GM23248 (cell line): ENCODE measurements at places on chromosomes 3 and 15. TPM values are rescaled to one million over a fixed set of nuclear protein-coding genes. Genes with fewer than 3 reads are reported as not detected.
A peak's percentile ranks its signal among the peaks of the same experiment; 100 is the strongest.

DNA sequence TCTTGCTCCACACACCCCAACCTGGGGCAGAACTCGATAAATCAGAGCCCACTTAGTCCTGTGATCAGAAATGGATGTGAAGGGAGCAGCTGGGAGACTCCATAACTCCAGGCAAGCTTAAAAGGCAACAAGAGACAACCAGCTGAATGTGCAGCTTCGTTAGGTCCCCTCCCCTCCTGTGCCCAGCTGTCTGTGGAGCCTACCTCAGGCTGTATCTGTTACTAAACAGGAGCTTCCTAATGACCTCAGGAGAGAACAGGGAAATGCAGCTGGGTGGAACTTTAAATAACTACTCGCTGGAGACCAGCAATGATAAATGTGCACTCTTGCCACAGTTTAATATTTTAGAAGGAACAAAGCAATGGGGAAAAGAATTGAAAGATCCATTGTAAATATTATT is 25.9 kb downstream of the SLC9A9 start:
- DNase-seq = no peak

The AADACL2 gene
- not detected in 2 replicates for total RNA-seq

- DNase-seq = no peak
Observed at GRCh38 chr3:15528854-15529537, 7.5 kb upstream of the COLQ start.

- no peak for DNase-seq
Observed at GRCh38 chr15:79582650-79583049, 150.5 kb downstream of the MINAR1 start.

- peak; percentile 52 for DNase-seq
Observed at GRCh38 chr15:92707880-92708551, 52.4 kb upstream of the FAM174B start.

DNA sequence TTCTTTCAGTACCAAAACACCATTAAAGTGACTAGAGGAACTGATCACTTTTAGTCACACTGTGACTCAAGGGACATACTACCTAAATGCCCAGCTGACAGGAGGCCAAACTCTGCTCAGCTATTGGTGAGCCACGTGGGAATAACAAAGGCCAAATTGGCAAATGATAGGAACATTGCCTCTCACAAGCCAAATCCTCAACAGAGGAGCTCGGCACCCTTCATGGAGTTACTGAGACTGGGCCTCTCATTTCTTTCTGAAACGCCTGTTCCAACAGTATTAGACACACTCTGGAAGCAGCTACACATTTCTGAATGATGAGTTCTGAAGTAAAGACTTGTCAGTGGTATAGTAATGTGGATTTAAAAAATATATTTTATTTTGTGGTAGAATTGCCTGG is 166.0 kb upstream of the COL8A1 start:
- DNase-seq = peak; percentile 48

The HYAL2 gene
- 47.8 and 48.0 TPM in 2 replicates for total RNA-seq

The CAMK2N2 gene
- total RNA-seq = 0.11 TPM in 1 of 2 replicates, not detected in the other

- DNase-seq = no peak
Observed at GRCh38 chr3:141784531-141784930, 21.3 kb downstream of the GRK7 start.

DNA sequence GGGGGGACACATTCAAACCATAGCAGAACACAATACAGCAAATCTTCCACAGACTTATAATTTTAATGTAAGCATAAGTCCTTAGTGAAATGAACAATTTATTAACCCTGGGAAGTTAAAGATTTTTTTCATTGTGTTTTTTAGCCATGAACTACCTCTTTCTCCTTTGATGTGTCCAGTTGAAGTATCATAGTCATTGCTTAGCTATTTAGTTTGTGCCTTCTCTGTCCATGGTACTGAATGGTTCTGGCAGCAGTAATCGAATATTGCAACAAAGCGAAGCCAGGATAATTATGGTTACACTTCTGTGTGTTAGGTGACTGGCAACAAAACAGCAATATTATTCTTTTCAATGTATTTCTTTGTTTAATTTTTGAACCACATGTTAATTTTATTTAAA is 403.0 kb upstream of the ONECUT1 start:
- peak; percentile 28 for DNase-seq

The CCR9 gene
- total RNA-seq = not detected in 2 replicates

DNA sequence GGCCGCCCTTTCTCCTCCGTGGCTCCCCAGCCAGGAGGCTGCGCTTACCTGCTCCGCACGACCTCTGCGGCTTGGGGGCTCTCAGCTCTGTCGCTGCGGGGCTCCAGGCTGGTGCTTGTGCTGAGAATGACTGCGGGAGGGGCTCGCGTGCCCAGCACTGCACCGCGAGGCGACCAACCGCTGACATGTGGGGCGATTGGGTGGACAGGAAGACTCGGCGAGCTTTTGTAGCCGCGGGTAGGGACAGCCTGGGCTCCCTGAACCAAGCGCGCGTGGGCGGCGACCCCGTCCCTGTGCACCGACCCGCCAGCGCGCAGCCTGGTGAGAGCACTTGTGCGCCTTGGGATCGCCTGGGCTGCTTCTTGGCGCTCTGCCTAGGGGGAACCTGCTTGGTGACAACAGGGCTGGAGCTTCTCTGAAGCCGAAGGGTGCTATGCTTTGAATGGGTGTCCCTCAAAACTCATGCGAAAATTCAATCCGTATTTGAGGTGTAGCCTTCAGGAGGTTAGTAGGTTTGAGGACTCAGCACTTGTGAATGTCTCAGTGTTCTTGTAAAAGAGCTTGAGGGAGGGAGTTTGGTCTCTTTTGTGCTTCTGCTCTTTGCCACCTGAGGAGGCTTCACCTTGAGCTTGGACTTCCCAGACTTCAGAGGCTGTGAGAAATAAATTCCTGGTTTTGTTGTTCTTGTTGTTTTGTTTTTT is 50.4 kb downstream of the IL12A start:
- peak; percentile 56 for DNase-seq

- peak; percentile 73 for DNase-seq
Observed at GRCh38 chr15:79380755-79381497, 51.2 kb upstream of the MINAR1 start.

The GNAT1 gene
- total RNA-seq = not detected in 2 replicates

The CADM2 gene
- total RNA-seq = not detected in 2 replicates

The ZNF445 gene
- total RNA-seq = 5.9 and 6.8 TPM in 2 replicates

DNA sequence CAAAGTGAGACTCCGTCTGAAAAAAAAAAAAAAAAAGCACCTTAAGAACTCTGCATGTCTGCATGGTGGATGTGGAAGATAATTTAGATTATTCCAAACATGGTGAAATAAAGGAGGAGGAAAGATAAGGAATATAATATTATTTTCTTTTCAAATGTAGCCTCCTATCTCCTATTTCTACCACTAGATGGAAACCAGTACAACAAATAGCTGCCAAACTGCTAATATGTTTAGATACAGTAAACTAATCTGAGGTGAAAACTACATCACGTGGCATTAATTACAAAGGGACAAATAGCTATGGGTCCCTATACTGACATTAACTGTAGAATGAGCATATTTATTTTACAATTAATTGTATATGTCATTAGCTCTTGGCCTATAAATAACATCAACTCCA is 197.8 kb downstream of the TBC1D5 start:
- DNase-seq = peak; percentile 48

The HGD gene
- not detected in 2 replicates for total RNA-seq

DNA sequence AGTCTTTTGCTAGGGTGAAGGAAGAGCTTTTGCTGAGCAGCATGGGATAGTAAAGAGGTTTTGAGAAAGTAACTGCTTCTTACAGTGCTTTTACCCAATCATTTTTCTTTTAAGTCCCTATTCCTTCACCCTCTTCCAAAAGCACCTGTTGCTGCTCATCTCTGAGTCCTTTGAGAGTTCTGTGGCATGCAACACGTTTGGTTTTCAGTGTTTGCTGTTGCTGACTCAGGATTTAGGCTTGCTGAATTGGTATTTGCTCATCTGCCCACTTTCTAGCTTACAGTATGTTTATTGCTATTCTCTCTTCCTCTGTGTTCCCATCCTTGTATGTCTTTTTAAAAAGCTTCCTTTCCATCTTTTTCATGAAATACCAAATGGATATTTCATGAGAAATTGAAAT is 55.9 kb upstream of the THRB start:
- peak; percentile 57 for DNase-seq

DNA sequence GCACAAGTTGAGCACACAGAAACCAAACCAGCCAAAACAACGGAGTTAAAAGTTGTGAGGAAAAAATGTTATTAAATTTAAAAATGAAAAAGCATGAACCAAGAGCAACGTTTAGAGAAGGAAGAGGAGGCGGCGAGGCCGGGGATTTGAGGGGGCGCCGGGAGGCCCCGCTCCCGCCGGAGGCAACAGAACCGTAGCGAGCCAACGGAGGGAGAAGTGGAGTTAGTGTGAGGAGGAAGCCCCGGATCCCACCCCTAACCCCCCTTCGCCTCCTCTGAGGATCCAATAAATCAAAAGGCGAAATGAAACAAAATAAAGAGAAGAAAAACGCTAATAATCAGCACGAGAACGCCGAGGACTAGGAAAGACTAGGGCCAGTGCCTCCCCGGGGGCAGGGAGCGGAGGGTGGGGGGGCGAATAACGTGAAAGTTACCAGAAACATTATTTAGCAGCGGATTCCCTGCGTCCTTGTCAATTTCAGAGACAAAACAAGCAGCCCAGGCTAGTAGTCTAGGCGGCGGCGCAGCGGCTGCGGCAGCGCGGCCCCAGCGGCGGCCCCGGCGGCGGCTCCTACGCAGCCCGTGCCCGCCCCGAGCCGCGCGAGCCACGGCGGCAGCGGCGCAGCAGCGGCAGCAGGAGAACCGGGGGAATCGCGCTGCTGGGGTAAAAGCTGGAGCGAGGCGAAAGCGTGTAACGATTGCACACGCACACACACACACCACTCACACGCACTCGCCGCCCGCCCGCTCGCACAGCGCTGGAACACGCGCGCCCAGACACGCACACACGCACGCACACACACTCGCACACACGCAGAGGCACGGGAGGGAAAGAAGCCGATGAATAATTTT is 1.7 kb downstream of the MEIS2 start:
- peak; percentile 81 for DNase-seq

The FMN1 gene
- 2.0 and 2.2 TPM in 2 replicates for total RNA-seq

The CLDN16 gene
- total RNA-seq = 0.11 TPM in 1 of 2 replicates, not detected in the other

DNA sequence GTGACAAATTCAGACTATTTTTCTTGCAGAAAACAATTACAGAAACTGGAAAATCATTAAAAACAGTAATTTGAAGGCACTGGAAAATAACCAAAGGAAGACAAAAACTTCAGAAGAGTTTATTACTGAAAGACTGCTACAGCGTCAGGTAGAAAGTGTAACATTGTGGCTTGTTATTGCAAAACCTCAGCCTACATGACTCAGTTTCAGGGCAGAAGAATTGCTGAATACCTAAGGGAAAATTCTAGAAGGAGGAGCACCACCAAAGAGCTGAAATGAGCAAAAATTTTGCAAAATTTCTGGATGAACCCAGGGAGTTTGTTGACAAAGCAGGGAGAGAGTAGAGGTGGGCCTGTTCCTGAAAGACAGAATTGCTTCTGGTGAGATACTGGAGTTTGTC is 219.6 kb downstream of the C3orf38 start:
- no peak for DNase-seq

The PIGZ gene
- 3.9 and 5.7 TPM in 2 replicates for total RNA-seq

DNA sequence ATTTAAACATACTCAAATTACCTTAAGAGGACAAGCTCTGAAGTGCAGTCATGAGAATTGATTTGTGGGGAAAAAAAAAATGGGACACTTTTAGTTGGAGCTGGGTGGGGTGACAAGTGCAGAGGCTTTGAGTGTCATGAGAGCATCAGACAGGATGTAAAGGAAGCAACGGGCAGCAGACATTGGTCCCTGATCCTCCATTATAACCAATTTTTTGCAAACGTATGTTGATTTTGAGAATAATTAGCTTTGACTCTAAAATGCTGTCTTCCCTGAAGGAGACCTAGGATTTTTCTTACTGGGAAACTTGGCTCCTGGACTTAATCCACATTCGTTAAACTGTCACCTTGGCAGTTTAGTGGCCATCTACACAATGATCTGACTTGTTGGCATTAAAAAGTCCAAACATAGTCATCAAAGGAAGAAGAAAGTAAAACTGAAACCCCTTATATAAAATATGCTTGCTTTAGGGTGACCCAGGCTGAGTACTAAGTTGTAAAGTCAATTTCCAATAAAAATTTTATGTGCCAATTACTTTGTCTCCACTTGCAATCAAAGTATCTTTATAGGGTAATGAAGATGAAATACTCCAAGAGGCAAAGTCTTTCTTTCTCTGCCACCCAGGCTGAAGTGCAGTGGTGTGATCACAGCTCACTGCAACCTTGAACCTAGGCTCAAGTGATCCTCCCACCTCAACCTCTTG is 45.6 kb downstream of the BCL2L10 start:
- no peak for DNase-seq

DNA sequence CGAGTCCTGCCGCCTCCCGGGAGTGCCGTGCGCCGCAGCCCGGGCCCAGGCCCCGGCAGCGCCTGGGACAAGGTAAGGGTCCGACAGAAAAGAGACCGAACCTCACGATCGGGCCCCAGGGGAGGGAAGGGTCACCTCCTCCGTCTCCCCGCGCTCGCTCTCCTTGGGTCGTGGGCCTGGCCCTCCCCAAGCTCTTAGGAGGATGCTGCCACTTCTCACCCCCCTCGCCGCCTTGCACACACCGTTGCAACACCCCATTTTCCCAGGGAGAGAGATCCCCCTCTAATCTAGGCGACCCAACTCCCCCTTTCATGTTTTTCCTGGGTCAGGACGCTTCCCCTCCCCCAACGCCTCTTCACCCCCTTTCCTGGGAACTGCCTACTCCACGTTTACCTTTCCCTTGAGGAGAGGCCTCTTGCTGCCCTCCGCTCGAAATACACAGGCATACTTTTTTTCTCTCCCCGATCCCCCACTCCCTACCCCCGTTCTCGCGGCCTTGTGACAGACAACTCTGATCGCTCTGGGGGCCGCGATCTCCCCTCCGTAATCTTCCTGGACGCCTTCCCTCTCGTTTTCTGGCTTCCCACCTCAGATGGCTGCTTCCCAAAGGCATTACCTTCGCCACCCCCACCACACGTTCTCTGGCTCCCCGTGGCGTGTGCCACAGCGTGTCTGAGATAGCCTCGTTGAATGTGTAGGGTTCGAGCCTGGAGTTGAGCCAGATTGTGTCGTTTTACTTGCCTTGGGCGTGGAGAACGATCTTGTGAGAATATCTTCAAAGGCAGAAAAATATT is 688 bp downstream of the SETD5 start:
- peak; percentile 69 for DNase-seq

The NANOGP8 gene
- not detected in 2 replicates for total RNA-seq

DNA sequence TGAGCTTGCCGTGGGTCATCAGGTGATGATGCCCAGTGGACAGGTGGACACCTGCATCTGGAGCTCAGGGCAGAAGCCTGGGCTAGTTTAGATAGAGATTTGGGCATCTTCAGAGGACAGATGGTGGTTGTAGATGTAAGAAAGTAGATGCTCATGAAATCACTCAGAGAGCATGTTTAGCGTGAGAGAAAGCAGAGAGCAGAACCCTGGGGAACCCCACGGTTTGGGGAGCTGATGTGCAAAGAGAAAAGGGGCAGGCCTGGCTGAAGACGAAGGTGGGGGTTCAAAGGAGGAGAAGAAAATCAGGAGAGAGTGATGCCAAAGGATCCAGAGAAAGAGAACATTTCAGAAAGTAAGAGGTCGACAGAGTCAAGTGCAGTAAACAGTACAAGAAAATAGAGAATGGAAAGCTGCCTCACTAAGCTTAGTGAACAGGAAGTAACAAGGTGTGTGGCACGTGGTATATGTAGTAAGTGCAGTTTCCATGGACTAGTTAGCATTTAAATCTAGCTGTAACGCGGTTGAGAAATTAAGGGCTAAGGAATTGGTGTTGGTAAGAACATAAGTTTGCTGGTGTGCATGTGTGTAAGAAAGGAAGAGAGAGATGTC is 13.5 kb downstream of the TIGIT start:
- no peak for DNase-seq

The ZNF385D gene
- 0.76 and 0.97 TPM in 2 replicates for total RNA-seq
